ENCODE measurements at places on chromosomes 4 and X.

DNA sequence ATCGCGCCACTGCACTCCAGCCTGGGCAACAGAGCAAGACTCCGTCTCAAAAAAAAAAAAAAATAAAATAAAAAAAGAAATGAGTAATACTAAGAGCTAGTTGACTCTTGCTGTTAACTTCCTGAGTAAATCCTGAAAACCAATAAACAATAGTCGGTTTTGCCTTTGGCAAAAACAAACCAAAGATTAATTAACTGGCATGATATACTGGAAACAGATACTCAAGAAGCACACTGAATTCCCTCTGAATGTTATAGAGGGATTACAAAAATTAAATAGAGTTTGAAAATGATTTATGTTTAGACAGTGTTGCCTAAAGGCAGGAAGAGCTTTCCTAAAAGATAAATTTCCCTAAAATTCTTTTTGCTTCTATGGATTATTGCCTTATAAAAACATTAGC lies 1702.3 kb downstream of the STIM2 start:
- no peak for DNase-seq

GRCh38 chr4:158767451-158767850 lies 1.4 kb upstream of the FNIP2 start:
- DNase-seq = no peak

- DNase-seq = no peak
These were observed 202.7 kb downstream of the BANK1 start for GRCh38 chr4:101993002-101993841.

DNA sequence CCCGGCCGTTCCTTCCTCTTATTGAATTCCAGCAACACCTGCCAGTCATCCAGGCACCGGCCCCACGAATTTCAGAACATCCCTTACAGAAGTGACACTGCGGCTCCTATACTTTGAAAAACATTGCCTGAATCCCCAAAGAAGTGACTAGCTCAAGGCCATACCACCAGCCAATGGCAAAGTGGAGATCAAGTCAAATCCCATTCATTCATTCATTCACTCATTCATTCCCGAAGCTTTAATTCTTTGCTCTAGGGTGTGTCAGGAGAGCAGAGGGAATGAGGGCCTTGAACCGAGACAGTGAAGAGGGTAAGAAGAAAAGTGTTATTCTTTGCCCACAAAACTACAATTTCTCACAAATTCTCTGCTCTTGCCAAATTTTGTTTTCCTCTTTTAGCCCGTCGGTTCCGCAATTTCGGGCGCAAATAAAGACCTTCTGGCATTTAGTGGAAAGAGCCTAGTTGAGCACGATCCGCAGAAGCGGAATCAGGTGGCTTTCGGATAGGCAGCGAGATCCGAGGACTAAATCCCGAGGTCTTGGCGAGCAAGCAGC lies 824 bp upstream of the HMGB3 start:
- DNase-seq = no peak

- no peak for DNase-seq
These were observed 7.4 kb downstream of the BDH2 start for GRCh38 chr4:103092245-103092644.

DNA sequence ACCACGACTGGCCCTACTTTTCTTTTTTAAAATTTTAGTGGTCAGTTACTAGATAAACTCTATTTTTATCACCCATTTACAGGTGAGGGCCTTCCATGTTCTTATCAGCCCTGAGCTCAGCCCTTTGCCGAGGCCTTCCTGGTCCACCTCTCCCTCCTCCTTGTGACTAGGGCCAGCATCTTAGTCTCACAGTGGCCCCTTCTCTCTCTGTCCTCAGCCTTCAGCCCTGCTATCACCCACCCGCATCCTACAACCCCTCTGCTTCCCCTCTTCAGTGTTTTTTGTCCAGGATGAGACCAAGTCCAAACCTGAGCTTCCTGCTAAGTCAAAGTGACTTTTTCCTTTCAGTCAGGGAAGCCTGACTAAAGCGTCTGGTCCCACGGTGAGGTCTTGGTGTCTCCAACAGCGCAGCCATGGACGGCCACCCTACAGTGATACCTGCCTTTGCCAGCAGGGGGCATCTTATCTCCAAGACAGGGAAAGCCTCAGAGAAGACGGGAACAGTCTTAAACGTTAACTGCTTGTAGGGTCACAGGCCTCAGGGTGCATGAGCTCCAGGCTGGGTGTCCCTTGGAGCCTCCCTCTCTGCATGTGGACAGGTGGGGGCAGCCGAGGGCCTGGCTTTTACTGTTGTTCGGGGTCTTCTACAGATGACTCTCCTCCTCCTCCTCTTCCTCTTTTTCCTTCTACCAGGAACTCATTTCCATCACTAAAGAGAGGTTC lies 11.7 kb upstream of the GAGE10 start:
- peak; percentile 71 for DNase-seq

GRCh38 chrX:144916785-144917184 lies 330.5 kb upstream of the SPANXN1 start:
- DNase-seq = no peak

DNA sequence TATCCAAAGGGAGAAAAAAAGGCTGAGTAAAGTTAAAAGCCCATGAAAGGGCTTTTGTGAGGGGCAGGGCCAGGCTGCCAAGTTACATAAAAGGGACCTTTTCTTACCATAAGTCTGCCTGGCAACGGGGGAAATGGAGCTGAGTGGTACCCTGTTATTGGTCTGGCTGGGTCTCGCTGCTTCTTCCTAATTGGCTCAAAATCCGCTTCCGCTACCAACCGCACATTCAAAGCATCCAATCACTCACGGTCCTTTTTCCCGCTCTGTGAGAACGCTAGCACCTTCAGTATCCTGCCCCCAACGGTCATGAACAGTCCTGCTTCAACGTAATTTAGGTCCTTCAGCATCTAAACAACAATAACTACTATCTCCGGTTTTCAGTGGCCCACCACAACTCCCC lies 611 bp downstream of the TEX11 start:
- no peak for DNase-seq

DNA sequence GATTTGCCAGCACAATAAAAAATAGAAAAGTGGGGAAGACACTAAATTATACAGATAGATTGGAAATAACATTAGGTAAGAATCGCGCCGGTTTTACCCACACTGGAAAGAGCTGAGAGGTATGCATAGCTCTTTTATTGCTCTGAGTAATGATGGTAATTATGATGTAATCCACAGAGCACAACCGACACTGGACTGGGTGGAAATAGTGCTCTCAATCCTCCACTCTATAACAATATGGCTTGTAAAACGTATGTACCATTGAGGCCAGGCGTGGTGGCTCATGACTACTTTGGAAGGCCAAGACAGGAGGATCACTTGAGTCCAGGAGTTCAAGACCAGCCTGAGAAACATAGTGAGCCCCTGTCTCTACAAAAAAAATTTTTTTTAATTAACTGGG lies 104.3 kb upstream of the RAPGEF2 start:
- DNase-seq = no peak

- no peak for DNase-seq
These were observed 2.2 kb downstream of the PCDH10 start for GRCh38 chr4:133151341-133151690.

- DNase-seq = no peak
These were observed 167.8 kb upstream of the PCDH18 start for GRCh38 chr4:137700072-137700471.

GRCh38 chr4:77843628-77844027 lies 19.0 kb upstream of the MRPL1 start:
- no peak for DNase-seq

GRCh38 chrX:102845020-102845419 lies 92.1 kb upstream of the RAB40AL start:
- DNase-seq = no peak

DNA sequence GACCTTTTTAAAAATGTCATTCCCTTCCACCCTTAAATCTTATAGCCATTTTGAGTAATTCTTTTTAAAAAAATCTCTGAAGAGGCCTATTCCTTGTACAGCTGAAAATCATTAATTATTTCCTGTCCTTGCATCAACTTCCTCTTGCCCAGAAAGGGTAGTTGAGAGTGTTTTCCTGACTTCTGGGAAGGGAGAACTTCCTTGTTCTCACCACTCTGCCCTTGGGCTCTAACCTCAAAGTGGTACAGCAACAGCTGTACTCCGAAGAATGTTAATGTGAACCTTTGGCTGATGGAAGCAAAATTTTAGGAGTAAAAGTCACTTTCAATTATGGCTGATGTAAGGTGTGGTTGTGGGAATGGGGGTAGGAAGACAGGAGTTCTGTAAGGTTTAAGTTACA lies 15.1 kb upstream of the FABP2 start:
- DNase-seq = no peak

GRCh38 chr4:74440356-74440755 lies 4.6 kb upstream of the AREG start:
- DNase-seq = no peak

GRCh38 chrX:115579327-115579726 lies 18.4 kb downstream of the PLS3 start:
- no peak for DNase-seq

DNA sequence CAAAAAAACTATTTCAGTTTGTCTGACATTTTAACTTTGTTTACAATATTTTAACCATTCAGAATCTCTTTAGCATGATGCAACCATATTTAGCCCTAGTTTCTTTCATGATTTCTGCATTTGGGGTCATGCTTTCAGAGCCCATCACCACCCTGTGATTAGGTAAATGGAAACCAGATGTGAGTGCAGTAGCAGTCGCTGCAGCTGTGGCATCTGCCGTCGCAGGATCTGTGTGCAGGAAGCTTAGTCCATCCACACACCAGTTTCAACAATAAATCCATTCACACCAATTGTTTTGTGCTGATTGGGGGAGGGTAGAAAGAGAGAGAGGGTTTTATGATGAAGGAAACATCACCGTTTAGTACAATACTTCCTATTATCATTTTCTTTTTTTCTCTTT lies 130.5 kb downstream of the CPEB2 start:
- DNase-seq = no peak

- DNase-seq = peak; percentile 4
These were observed 64.0 kb upstream of the PGM2 start for GRCh38 chr4:37762294-37762990.

DNA sequence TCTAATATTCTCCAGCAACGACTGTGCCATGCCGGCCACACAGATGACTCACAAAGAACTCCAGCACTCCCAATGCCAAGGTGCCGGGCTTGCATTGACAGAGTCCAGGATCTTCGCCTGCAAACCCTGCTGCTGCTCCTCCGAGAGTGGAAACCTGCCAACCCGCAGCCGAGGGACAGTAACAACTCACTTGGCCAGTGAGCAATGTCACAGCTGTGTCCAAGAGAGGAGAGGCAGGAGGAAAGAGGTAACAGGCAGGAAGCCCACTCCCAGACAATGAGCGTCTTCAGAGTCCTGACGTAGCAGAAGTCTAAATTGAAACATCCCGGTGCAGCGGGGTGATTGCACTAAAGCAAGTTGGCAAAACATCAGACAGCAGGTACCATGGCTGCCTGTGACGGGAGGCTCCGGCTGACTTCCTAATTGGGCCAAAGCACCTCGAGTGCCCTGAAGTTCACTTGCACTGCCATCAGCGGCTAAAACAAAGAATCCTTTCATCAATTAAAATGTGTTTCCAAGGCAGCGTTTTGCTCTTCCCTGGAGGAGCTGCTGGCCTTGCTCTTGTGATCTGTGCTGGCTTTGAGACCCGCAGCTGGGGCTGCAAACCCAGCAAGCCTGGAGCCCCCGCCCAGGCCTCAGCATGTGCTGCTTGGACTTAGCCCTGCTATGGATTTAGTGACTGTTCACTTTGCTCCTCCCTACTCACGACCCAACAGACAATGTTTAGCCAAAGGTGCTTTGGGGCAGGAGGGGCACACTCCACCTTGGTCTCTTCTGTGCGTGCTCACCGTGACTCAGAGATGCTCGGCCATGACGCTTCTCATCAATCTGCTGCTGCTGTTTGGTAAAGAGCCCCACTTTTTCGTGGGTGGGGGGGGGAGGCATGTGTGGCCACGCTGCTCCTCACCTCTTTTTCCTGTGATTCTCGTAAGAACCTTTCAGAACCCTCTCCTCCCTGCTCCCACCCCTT lies 36.5 kb downstream of the DCTD start:
- no peak for DNase-seq

DNA sequence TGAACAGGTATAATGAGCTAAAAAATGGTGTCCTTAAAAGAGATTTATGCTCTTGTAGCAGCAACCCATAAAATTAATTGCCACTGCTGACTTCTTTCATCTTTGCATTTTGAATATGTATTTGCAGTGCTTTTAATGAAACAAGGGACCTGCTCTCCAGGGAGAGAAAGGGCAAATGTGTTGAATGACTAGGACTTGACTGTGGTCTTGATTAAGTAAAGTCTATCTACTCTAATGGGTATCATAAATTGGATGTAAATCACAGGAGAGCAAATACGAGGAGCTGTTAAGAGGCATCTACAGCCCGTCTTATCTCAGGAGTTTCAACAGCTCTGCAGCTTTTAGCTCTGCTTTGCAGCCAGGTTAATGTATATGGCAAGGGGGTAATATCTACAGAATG lies 216.4 kb downstream of the PALLD start:
- no peak for DNase-seq

DNA sequence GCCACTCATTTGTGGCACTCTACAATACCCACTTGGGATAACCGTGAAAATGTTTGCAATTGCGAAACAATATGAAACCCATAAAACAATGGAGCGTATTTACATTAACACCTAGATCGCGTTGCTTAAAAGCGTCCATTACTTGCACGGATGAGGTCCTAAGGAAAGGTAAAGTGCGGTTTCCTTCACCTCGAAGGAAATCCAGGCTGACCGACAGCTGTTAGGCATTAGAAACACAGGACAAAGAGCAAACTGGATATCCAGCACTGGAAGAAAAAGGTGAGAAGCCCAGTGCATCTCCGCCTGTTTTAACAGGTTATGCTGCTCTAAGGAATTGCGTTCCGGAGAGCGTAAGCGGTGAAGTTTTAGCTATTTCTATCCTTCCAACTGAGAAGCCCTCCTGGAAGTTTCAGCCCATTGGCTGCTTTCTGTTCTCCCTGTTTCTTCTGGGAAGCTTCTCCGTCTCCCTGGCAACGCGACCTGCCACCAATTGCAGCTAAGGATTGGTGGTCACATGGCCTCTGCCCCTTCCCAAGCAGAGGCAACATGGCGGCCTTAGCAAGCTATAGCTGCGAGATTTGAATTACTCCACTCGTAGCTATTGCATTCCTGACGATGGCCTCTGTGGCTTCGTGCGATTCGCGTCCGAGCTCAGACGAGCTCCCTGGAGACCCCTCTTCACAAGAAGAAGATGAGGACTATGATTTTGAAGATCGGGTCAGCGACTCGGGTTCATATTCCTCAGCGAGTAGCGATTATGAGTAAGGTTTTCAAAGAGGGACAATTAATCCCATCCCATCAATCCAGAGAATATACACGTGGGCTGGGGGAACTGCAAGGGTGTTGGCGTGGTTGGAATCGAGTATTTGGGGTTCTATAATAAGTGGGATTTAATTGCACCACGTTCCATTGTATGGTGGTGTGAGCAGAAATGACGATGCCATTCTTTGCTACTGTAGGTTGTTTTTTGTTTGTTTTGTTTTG lies at the start of gene INTU:
TSS of gene INTU (plus strand) at position 538 of the 984 bp plus-strand sequence. CDS start at position 616, 78 bp downstream.
- peak; percentile 5 for DNase-seq

Data from activated naive CD4-positive, alpha-beta T cell treated with Interleukin-2 at 50 U/mL for 16 hours (primary cell).